ENCODE measurements at places on chromosomes 1 and 21.

- DNase-seq, result peak; percentile 80
Measured at GRCh38 chr1:46036894-46037839, 95.3 kb downstream of the PIK3R3 start.

GRCh38 chr1:84073266-84073665 is 70.8 kb upstream of the PRKACB start:
- no peak for DNase-seq

DNA sequence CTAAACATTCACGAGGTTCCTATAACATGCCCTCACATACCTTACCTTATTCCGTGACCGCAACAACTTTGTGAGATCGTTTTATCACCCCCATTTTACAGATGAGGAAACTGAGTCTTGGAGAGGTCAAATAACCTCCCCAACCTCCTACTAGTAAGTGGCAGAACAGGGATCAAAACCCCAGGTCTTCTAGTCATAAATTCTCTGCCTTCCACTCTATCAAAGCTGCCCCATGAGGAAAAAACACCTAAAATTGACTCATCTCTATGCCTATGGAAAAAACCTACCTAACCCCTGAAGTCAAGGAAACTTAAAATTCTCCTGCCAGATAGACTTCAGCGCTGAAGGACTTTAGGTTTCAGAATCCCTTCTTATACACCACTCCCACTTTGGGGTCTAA is 69.5 kb upstream of the ERRFI1 start:
- no peak for DNase-seq

DNA sequence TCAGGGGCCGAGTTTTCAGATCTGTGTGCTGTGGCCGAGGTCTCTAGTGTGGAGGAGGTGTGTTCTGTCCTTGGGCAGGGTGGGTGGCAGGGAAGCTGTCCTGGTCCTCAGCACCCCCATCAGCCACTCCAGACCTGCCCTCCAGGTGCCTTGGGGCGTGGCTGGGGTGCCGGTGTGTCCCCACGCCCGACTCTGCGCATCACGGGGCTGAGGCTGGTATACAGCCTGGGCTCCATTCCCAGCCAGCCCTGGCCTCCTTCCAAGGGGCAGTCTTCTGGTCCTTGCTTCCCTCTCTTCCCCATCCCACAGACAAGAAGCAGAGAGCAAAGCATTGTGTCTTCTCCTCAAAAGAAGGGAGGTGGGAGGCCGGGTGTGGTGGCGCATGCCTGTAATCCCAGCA is 4.0 kb downstream of the SAMD11 start:
- DNase-seq, result no peak

DNA sequence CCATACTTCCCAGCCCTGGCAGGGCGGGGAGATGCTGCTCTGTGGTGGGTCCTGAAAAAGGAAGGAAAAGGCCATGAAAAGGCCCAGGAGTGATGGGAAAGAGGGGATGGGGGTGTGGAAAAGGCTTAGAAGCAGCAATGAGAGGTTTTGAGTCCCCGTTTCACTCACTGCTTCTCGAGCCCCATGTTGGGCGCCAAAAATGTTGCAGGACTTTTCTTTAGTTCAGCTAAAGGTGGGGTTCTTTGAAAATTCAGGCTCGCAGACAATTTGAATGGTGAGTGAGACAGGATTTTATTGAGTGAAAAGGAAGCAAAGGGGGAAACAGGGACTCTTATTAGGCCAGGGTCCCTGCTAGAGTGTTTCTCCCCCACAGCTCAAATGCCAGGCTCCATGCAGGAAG is 93.1 kb downstream of the MRPS6 start:
- DNase-seq, result no peak

- DNase-seq, result no peak
Measured at GRCh38 chr1:5376538-5377247, 615.5 kb downstream of the NPHP4 start.

- no peak for DNase-seq
Measured at GRCh38 chr1:30765556-30766434, 8.2 kb upstream of the LAPTM5 start.

DNA sequence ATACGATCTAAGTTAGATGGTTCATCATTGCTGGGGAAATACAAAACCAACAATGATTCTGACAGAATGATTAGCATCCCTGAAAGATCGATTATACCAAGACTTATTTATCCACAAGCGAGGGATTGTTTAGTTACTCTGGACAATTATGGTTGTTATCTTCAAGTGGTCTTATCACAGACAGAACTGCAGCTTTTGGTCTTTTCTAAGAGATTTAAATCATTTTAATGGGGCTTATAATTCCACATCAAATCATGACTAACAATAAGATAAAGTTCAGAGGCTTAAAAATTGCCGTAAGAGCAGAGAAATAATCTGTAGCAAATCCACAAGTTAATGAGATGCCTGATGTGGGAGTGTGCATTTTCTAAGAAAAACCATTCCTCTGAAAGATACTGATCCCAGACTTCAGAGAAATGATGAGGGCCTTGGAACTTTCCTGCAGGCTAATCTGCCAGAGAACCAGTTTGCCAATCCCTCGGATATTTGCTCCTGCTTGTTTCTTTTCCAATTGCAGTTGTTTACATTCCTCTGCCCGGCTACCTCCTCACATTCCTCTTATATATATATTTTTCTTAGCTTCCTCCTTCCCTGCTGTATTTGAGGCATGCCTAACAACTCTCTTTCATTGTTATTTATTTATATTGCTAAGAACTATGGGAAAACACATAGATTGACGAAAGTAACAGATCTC is 134.8 kb downstream of the BACH1 start:
- no peak for DNase-seq

Measured in activated CD4-positive, alpha-beta T cell treated with anti-CD3 and anti-CD28 coated beads, Interleukin-2, amount 50 U/mL, for 24 hours (primary cell).